Right kidney (tissue), 9 donors: ENCODE measurements at places on chromosomes 2 and 18.

GRCh38 chr2:231397011-231397927, 1.8 kb downstream of the B3GNT7 start:
- DNase-seq, result no peak

- DNase-seq, result no peak
Observed at GRCh38 chr2:76760367-76760704, 761.8 kb downstream of the LRRTM4 start.

DNA sequence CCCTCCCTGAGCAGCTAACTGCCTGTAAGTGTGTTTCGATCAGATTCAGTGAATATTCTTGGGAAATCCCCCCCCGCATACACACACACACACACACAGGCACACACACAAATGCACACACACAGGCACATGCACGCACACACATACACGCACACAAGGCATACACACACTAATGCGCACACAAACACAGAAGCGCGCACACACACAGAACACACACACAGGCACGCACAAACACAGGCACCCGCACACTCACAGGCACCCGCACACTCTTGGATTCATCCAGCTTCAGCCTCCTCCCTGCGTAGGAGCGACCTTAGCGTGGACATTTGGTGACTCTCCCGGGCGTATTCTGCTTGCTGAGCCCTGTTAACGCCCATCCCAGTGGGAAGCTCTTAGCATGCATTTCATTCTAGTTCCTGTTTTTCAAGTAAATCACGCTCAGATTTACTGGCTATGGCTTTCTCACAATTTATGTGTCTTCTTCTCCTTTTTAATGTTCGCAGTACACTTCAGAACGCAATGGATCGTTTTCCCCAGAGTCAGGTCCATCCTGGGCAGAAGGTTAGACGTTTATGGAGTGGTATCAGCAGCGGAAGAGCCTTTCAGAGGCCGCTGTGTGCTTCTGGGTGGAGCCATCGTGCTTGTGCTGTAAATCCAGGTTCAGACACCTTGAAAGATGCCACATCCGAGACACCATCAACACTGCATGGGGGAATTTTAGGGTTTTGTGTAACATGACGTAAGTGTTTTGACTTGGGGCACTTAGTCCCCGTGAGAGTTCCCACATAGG, 656.6 kb downstream of the GALR1 start:
- no peak for DNase-seq

GRCh38 chr2:236131073-236131692, 37.0 kb downstream of the GBX2 start:
- DNase-seq, result no peak

- no peak for DNase-seq
Observed at GRCh38 chr2:72953976-72954375, 36.7 kb downstream of the EMX1 start.

DNA sequence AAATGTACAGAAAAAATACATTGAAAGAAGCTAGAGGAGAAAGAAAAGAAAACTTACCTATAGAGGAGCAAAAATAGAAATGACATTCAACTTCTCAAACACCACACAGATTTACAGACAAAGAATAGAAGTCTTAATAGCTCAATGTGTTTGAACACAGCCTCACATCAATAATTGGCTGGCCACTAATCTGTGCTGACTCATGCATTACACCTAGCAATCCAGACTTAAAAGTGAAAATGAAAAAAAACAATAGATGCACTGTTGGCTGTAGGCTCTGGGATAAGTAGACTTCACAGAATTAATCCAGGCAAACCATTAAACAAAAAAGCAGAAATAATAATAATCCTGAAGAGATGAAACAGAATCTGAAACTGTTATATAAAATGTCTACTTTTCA, 961.3 kb upstream of the CELF4 start:
- no peak for DNase-seq

GRCh38 chr18:52813635-52814416, 473.8 kb downstream of the DCC start:
- no peak for DNase-seq

DNA sequence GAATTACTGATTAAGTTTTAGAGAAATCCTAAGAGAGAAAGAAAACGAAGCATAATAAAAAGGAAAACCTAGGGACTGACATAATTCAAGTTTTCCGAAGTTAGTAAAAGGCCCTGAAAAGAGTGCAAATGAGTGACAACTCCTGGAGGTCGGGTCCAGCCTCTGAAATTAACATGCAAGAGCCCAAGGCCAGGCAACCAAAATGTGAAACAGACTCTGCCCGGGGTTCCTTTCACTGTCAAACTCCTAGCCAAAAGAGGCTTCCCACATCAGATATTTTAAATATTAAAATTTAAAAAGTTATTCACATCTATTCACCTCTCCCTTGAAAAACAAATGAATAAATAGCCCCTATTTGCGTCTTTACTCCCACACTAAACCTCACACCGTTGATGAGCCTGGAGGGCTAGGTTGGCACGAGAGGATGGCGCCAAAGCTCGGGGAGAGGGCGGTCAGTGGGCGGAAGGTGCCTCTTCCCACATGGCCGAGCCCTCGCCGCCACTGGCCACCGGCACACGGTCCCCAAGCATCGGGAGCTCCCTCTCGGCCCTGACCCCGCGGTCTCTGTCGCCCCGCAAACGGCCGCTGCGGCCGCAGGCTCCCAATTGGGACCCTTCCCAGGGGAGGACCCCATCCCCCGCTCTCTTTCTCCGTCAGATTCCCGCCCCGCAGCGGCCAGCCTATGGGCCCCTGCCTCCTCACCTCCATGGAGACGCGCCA, 630 bp downstream of the PPM1G start:
- no peak for DNase-seq

DNA sequence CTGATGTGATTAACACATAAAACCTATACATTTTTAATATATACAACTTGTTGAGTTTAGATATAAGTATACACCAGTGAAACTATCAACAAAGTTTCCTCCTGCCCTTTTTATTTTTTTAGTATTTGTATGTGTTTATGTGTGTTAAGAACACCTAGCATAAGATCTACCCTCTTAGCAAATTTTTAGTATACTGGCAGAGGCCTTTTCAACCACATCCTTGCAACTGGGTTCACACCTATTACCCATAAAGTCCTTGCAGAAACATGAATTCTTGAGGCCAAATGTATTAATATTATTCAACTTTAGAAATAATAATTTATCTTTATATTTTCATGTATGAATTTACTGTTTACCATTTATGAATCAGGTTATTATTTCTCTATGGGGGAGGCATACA, 119.7 kb upstream of the CRIM1 start:
- no peak for DNase-seq

- DNase-seq, result no peak
Observed at GRCh38 chr2:194289712-194290346, 1367.2 kb upstream of the SLC39A10 start.

DNA sequence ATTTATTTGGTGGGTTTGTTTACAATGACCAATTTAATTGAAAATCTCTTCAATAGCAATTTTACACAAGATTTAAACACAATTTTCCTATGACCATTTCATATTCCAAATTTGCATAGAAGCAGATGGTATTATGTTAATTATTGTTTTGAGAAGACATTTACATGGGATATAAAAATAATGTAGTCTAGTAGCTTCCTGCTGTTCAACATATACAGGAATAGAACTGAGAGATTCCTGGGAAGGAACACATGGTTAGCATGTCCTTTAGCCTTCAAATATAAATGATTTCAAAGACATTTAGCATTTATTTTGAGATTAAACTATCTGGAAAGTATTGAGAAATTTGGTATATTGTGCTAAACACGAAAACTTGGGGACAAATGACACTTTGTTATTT, 129.6 kb downstream of the KCNE4 start:
- DNase-seq, result no peak

DNA sequence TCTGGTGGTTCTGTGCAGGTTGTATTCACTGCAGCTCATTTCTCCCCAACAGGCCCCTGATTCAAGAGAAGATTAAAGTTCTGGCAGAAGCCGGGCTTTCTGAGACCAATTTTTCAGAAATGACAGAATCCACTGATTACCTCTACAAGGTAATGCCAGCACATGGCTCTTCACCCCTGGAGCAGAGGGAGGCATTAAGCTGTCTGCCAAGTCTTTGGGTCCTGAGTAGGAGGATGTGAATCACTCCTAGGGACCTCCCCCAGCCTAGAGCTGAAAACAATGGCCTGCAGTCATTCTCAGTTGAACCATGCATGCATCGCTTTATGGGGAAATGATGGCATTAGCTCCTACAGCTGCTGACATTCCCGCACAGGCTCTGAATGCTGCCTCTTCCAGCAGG, 20.5 kb upstream of the RPL37A start:
- no peak for DNase-seq

DNA sequence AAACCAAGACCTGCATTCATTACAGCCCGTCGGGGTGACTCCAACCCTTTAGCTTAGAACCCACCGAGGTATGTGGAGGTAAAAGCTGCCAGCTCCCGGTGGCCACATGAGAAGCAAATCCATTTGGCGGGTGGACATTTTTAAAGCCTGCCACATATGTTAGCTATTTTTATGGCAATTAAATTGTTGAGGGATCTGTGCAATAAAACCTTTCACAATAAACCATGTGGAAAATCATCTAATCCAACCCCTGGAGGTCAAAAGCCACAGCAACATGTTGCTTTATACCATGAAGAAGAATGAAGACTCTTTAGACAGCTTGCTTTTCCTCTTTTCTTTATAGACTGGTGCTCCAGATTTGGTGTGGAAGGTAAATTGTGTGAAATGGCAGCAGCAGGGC, 176.3 kb downstream of the AGPS start:
- DNase-seq, result no peak

- DNase-seq, result no peak
Observed at GRCh38 chr2:172403402-172403801, 24.0 kb upstream of the ITGA6 start.

DNA sequence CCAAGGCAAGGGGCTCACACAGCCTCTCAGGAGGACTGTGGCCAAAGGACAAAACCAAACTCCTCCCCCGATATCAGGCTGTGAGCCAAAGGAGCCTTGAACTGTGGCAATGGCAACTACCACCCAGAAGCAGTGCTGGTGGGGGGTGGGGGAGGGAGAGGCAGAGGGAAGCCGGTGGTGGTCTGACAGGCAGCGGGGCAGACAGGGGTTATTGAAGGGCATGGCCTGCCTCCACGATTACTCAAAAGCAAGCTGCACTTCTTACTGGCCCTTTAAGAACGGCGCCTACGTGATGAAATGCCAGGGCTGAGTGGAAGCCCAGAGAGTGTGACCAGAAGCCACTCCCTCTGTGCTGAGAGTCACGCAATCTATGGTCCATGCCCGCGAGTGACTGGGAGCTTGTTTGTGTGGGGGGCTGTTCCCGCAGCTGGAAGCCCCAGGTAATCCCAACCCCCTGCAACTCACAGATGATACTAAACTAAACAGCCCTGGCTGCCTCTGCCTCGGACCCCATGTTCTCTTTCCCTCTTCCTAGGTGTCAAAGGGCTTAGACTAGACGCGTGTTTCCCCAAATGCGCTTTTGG, 128.2 kb upstream of the CXCR4 start:
- DNase-seq, result peak; percentile 38

DNA sequence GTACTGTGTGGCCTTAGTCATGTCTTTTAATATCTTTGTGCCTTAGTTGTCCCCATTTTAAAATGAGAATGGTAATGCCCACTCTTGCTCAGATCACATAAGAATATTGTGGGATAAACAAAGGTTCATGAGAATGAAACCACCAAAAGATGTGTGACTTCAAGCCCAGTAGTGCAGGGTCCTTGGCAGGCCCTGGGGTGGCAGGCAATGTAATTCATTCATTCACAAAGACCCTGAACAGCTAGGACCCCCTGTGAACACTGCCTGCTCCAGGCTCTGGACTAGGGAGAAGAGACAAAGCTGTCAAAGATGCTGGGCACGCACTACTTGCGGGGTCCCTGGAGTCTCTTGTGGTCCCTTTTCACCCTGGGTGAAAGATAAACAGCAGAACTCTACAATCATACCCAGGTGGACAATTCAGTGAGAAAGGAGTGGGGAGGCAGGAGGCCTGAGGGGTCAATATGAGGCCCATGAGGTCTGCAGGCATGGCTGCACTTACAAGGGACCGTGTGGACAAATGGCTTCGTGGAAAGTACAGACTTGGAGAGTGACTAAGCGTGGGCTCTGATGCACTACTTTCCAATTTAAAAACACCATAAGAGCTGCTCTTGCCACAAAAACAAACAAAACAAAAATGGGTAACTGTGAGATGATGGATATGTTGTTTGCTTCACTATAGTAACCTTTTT, 136.1 kb downstream of the SMAD7 start:
- no peak for DNase-seq

DNA sequence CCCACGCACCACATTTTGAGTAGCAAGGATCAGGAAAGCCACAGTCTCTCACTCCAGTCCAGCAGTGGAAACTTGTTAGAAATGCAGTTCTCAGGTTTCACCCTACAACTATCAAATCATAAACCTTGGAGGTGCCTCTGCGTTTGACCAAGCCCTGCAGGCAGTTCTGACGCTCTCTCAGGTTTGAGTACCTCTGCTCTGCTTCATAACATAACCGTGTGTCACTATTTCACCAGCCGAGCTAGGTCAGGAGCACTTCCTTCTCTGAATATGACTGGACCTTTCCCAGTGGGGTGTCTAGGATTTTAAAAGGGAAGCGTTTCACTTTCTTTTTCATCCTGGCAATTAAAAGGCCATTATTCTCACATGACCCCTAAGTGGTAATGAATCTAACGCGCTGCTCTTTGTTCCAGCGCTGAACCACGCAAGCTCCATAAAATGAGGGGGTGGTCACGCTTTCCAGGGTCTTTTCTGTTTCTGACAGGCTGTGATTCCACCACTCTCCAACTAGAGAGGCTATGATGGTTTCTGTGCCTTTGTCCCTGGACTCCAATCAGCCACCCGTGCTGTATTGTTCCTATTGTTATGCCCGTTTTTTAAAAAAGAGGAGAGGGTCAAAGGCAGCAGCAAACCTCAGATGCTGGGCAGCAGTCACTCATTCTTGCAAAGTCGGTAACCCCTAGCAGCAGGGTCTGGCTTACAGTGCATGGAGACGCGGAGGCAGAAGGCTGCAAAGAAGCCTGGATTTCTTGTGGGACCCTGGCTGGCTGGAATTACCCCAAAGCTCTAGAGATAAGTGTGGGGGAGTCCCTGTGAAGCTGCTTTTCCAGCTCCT, 75.2 kb upstream of the CTNNA2 start:
- DNase-seq, result peak; percentile 21

GRCh38 chr2:98177286-98177685, 90.3 kb downstream of the VWA3B start:
- DNase-seq, result no peak

DNA sequence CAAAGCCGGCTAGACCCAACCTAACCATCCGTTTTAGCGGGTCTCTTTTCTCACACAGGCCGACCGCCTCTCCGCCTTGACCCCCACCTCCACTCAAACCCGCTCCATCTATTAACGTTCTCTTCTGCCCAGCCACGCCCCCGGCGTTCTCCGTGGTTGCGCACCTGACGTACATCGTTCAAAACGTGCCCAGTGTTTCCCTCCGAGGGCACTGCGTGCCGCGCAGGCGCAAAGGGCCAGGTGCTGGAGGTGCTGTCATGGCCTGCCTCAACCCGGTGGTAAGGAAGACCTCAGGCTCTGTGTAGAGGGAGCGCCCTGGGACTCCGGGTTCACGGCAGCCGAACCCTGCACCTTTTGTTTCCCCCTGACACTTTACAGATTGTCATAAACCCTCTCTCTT, at the start of gene GTF2A1L:
TSS of gene GTF2A1L (plus strand) at position 239 of the 400 bp plus-strand sequence. CDS start at position 258, 19 bp downstream.
- DNase-seq, result no peak

- DNase-seq, result no peak
Observed at GRCh38 chr2:125652280-125652679, 1003.7 kb upstream of the GYPC start.

GRCh38 chr2:195674491-195675221, 17.6 kb downstream of the SLC39A10 start:
- no peak for DNase-seq

GRCh38 chr2:37854676-37855282, 70.3 kb upstream of the RMDN2 start:
- DNase-seq, result no peak
